ENCODE measurements at places on chromosomes 16 and 17.
A peak's percentile ranks its signal among the peaks of the same experiment; 100 is the strongest.

- DNase-seq: no peak
Observed at GRCh38 chr16:66706506-66706880, 9.9 kb upstream of the CMTM4 start.

- no peak for DNase-seq
Observed at GRCh38 chr17:37564252-37564651, 45.0 kb downstream of the SYNRG start.

DNA sequence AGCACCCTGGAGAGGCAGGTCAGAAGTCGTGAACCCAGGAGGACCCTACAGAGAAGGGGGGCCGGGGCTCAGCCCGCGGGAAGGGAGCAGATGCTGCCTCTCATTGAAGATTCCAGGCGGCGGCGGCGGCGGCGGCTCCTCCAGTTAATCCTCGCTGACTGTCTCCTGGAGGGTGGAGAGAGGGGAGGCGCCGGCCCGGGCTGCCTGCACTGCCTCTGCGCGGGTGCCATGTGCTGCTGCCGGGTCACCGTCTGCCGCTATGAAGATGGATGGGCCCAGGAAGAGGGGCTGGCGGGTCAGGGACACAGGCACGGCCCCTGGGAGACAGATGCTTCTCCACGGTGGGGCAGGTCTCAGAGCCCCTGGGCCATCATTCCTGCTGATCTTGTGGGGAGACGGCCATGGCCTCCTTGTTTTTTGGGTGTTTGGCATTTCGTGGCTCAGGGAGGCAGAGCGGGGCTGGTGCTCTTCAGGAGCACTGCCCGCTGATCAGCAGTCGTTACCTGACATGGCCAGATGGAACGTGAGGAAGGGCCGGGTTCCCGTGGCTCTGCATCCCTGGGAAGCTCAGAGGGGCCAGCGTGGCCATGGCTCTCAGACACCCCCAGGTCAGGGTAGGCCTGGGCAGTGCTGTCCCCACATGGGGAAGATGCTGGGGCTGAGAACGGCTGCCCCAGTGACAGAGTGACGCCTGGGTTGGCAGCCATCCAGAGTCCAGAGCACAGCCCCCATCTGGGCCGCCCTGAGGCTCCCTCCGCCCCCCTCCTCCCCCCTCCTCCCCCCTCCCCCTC is 36.1 kb downstream of the GINS2 start:
- DNase-seq: peak; percentile 38

DNA sequence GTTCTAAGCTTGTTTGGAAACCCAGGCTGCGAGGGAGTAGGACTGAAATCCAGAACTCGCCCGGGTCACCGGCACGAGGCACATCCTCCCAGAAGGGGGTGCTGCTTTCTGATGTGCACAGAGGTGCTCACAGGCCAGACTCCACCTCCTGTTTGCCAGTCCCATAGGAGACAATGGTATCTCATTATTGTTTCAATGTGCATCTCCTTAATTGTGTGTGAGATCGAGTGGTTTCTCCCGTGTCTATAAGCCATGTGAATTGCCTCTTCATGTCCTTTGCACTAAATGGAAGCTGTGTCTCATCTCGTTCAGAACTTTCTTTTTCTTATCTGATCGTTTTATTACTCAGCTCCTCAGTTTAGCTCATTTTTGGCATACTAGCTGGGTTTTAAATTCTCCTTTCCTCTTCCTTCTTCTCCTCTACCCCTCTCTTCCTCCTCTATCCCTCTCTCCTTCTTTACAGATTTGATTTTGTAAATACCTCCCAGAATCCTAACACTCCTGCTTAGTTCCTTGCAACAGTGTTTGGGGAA is 32.1 kb upstream of the PRKCB start:
- peak; percentile 51 for DNase-seq

GRCh38 chr16:58413359-58413758 is 21.1 kb downstream of the GINS3 start:
- no peak for DNase-seq

- DNase-seq: no peak
Observed at GRCh38 chr17:55845385-55845784, 94.5 kb downstream of the PCTP start.

DNA sequence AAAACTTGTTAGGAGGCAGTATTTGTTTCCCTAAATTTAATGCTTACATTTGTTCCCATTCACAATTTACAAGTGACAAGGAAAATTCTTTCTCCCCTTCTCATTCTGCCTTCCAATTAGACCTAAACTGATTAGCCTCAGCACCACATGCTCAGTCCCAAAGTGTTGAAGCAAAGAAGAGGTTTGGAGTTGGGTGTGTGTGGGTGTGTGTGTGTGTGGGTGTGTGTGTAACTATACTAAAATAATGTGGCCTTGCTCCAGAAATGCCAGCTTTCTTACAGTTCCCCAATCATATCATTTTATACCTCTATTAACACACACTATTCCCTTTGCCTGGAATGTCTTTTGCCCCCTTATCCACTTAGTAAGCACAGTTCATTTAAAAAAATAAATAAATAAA is 6.9 kb upstream of the UTP6 start:
- no peak for DNase-seq

GRCh38 chr17:34579979-34580684 is 750 bp downstream of the TMEM132E start:
- no peak for DNase-seq

DNA sequence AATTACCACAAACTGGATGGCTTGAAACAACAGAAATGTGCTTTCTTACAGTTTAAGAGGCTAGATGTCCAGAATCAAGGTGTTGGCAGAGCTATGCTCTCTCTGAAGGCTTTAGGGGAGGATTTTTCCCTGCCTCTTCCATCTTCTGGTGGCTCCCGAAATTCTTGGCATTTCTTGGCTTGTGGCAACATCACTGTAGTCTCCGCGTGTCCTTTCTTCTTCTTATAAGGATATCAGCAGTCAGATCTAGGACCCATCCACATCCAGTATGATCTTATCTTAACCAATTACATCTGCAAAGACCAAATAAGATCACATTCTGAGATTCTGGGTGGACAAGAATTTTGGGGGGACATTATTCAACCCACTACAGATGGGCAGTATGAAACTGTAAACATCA is 119.2 kb upstream of the PMFBP1 start:
- DNase-seq: no peak

- peak; percentile 32 for DNase-seq
Observed at GRCh38 chr16:20383106-20384029, 21.2 kb downstream of the PDILT start.

- no peak for DNase-seq
Observed at GRCh38 chr16:81463296-81463890, 18.8 kb downstream of the CMIP start.

DNA sequence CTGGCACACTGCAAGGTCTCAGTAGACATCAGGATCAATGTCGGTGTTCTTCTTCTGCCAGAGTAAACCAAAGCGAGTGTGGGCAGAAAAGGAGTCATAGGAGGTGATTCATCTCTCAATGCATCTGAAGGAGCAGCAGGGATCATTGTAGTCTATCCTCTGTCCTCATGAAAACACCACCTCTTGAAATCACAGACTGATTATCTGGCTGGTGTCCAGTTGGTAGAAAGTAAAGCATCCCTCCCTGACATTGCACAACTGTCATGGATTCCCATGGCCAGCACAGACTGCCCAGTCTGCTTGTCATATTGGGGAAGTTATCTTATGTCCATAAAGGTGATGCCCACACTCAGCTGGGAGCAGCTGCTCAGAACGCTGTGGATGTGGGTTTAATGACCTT is 74.1 kb downstream of the ABCC12 start:
- DNase-seq: no peak

- DNase-seq: peak; percentile 80
Observed at GRCh38 chr17:57943140-57943539, 12.1 kb downstream of the CUEDC1 start.

DNA sequence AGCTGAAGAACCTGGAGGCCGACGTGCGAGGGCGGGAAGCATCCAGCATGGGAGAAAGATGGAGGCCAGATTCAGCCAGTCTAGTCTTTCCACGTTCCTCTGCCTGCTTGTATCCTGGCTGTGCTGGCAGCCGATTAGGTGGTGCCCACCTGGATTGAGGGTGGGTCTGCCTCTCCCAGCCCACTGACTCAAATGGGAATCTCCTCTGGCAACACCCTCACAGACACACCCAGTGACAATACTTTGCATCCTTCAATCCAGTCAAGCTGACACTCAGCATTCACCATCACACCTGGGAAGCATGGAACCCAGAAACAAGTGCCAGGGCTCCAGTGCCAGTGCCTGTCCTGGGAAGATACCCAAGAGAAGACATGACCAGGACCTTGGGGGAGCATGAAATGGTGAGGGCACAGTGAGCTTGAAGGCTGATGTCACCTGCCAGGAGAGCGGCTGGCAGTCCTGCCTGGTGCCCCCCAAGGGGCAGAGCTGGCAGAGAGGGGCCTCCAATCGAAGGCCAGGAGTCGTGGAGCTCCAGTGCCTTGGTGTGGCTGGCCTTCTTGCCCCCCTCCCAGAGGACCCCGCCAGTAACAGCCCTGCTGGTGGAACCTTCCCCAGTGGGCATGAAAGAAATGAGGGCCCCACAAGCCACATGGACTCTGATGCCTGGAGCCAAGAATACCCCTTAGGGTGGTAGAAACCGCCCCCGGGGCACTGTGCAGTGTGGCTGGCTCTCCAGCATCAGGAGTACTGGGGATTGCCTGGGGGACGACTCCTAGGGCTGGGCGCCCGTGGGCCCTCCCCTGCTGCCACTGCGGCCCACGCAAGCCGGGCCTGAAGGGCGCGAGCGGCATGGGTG is 643 bp upstream of the NPB start:
- no peak for DNase-seq

GRCh38 chr16:30569281-30569680 is 2.2 kb downstream of the ZNF688 start:
- no peak for DNase-seq
